ENCODE measurements at places on chromosomes 16 and 17. TPM values are rescaled to one million over a fixed set of nuclear protein-coding genes. Genes with fewer than 3 reads are reported as not detected.

DNA sequence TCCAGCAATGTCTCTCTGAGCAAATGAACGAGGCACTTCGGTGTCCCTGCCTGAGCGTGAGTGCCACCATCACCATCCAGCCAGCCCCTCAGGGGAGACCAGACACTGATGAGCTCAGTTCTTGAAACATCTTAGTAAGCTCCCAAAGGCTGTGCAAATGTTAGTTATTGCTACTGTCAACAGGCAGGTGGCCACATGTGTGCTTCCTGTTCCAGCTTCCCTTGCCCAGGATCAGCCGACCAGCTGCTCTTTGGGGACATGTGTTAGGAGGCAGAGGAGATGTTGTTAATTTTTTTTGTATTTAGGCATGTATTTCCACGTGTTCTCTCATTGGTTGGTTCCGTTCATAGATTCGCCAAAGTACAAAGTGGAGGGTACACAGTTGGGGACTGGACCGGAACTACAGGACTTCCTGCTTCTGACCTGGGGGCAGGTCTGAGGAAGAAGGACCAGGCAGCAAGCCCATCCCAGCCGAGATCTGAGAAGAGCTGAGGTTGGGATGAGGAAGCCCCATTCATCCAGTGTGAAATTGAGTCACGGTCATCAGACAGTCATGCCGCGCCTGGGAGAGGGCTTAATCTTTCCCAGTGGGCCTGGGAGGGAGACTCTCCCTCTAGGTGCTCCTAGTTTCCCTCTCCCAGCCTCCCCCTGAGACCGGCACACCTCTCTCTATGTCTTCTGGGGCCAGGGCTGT lies 3.8 kb downstream of the TTYH2 start:
- no peak overlapping the region for H3K4me3 ChIP-seq
- H3K36me3 ChIP-seq = no peaks in the 10 kb centered on the region
- DNase-seq = no peak

GRCh38 chr17:50356892-50357510 lies 11.1 kb downstream of the XYLT2 start:
- no peaks in the 10 kb centered on the region for H3K27me3 ChIP-seq
- DNase-seq = no peak
- H3K4me3 ChIP-seq = no peak overlapping the region
- peaks cover 7% of the 10 kb centered on the region for H3K36me3 ChIP-seq
- no peaks in the 10 kb centered on the region for H3K4me1 ChIP-seq
- no peak overlapping the region for H3K27ac ChIP-seq

DNA sequence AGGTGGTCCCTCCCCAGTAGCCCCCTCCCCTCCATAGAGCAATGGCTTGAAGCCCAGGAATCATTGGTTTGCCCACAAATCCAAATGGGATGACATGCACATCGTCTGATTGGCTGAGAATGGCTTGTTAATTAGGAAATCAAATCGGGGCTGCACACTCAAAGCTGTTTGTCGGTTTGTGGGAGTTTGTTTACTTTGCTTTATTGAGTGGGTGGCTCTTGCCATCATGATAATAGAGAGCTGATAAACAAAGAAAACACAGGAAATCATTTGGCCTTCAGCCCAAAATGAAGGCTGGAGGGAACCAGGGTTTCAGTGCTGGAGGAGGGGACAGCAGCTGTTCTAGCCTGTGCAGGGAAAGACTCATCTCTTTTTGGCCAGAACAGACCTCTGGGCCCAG lies 316.3 kb downstream of the CBLN1 start:
- H3K27me3 ChIP-seq = no peaks in the 10 kb centered on the region
- peaks cover 20% of the 10 kb centered on the region for H3K4me1 ChIP-seq
- no peak for DNase-seq
- H3K36me3 ChIP-seq = no peaks in the 10 kb centered on the region
- no peak overlapping the region for H3K4me3 ChIP-seq
- H3K27ac ChIP-seq = no peak overlapping the region

DNA sequence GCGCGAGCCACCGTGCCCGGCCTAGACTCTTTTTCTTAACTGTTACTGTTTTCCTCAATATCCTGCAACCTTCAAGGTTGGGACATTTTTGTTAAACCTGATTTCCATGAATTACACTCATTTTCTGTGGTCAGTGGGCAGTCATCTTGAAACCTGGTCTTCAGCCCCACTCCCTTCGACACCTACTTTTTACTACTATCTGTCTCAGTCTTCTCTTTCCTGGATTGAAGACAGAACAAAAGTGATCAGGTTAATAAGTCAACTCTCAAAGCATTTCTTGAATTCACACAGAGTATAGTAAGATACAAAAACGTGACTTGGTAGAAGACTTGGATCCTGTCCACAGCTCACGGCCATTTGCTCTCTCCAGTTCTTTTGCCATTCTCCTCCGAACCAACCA lies 6.1 kb downstream of the MINK1 start:
- H3K36me3 ChIP-seq = no peaks in the 10 kb centered on the region
- H3K27me3 ChIP-seq = no peaks in the 10 kb centered on the region
- no peak overlapping the region for H3K4me3 ChIP-seq
- no peak for DNase-seq
- peaks cover 13% of the 10 kb centered on the region for H3K4me1 ChIP-seq

DNA sequence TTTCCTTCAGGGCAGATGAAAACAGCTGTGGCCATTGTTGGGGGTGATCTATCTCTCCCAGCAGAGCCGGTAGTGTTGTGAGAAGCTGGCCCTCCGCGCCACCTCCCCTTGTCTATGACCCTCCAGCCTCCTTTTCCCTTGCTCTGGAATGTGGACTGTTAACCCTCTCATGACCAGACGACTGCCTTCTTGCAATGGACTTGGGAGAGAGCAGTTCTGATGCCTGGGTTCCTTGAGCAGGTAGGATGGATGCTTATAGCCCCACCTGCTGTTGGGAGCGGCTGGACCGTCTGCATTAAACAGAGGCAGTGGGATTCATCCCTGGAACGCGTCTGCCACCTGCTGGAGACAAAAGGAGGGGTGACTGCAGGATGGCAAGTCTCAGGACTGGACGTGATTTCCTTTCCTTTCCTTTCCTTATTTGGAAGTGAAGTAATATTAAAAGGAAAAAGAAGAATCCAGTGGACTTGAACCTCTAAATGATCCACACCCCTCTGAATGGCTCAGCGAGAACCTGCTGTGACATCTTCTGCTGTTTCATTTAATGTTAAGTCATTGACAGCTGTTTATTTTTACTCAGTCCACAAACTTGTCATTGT lies 1.8 kb upstream of the SOST start:
- peaks cover 4% of the 10 kb centered on the region for H3K4me1 ChIP-seq
- H3K27ac ChIP-seq = no peak overlapping the region
- 0 out of 2 replicates have a peak, but pooled peaks cover 13% of the 10 kb centered on the region for H3K27me3 ChIP-seq
- H3K4me3 ChIP-seq = no peak overlapping the region
- H3K36me3 ChIP-seq = no peaks in the 10 kb centered on the region

DNA sequence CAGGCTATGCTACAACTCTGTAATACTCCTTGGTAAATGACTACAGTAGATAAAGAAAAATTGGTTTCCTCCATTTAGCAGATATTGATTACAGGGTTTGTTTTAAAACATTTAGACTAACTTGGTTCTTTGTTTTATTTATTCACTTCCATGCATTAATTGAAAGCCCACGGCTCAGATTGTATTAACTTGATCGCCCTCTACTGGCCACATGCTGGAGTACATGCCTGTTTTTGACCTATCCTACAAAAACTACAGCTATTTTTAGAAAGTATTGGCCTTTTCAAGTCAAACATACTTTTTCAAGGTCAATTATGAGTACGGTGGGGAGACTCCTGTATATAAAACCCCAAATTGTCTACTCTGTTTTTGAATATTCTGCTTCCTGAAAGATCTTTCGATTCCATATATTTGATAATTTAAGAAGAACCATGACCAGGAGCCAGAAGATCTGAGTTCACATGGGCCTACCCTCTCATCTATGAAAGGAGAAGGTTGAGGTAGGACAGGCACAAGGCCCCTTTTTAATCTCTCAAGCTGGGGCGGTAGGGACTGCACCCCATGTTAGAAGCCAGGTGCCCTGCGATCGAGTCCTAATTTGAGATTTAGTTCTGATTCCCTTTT lies 51.8 kb downstream of the CA10 start:
- no peaks in the 10 kb centered on the region for H3K36me3 ChIP-seq
- H3K4me3 ChIP-seq = no peak overlapping the region
- peak; percentile 58 for DNase-seq
- H3K27me3 ChIP-seq = no peaks in the 10 kb centered on the region
- H3K4me1 ChIP-seq = no peaks in the 10 kb centered on the region

DNA sequence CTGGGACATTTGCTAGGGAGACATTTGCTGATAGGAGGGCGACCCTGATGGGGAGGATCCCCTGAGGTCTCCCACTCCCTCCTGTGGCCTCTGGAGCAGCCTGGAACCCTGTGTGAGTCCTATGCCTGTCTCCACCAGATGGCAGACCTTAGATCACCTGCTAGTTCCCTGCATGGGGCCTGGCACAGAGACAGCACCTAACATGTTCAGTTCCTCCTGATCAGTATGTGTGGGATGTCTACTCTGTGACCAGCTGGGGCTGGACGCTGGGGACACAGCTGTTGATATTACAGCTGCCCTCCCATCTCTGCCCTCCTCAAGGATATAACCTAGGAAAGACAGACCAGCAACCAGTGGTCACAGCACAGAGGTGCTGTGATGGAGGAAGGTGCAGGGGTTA lies 1.1 kb upstream of the ADCY7 start:
- no peak overlapping the region for H3K27ac ChIP-seq
- no peak overlapping the region for H3K4me3 ChIP-seq
- no peaks in the 10 kb centered on the region for H3K27me3 ChIP-seq
- no peaks in the 10 kb centered on the region for H3K36me3 ChIP-seq
- DNase-seq = peak; percentile 28

GRCh38 chr16:28146536-28146935 lies 65.2 kb downstream of the XPO6 start:
- peaks cover 47% of the 10 kb centered on the region for H3K36me3 ChIP-seq
- H3K27me3 ChIP-seq = no peaks in the 10 kb centered on the region

GRCh38 chr16:27202923-27203506 lies 311 bp upstream of the KDM8 start:
- H3K4me1 ChIP-seq = peaks cover 7% of the 10 kb centered on the region
- H3K27ac ChIP-seq = peak overlapping the region; percentile 92
- peak overlapping the region; percentile 79 for H3K4me3 ChIP-seq

DNA sequence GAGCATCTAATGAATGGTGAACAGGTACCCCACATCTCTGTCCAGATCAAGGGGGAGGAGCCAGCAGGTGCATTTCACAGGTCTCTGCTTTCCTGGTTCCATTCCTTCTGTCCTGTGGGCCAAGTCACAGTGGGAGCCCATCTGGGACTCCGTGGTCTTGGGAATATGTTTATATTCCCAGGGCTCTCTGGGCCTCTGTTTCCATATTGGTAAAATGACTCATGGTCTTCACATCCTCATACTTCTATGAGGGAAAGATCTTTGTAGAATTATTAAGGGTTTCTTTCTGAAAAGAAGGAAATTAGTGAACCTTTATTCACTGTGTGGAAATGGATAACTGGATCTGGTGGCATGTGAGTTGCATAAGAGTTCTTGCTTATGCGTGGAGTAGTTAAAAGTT lies 6.2 kb downstream of the MYOCD start:
- H3K4me1 ChIP-seq = no peaks in the 10 kb centered on the region
- H3K27me3 ChIP-seq = peaks cover 6% of the 10 kb centered on the region
- no peak overlapping the region for H3K27ac ChIP-seq
- H3K36me3 ChIP-seq = no peaks in the 10 kb centered on the region

HSD3B7 gene
- 69.7 TPM for total RNA-seq

TLCD2 gene
- total RNA-seq = 2.2 TPM

TBC1D3I gene
- total RNA-seq = not detected
